NCI-H2171 (cell line): ENCODE measurements at places on chromosomes 4 and X.

- DNase-seq, result peak; percentile 83
Observed at GRCh38 chrX:47144626-47145394, at the start of the genes NDUFB11 and RBM10. NDUFB11 (minus strand) TSS chrX:47144702; CDS start chrX:47144679, 23 bp downstream. RBM10 (plus strand) TSS chrX:47145221; CDS start chrX:47147482, 2,261 bp downstream.

GRCh38 chr4:155248002-155248896, 39.8 kb downstream of the NPY2R start:
- no peak for DNase-seq

- no peak for DNase-seq
Observed at GRCh38 chr4:6526671-6527091, 48.3 kb upstream of the MAN2B2 start.

DNA sequence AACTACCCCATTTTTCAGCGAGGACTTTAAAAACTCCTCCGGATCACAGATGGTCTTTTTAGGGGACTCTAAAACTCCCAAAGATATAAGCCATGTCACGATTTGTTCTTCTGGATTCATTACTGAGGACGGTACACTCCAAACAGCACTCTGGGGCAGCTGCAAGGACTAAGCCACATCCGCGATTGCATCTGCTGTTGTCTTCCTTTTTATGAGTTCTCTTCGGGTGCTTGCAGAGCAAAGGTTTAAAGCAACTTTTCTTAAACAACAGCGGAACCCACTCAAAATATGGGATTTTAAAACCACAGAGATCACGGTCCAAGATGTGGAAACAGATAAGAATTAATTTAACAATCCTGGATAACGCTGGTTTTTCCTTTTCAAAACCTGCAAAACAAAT, at the start of gene ARHGEF6:
Gene ARHGEF6 (minus strand): TSS at position 170 of the 400 bp plus-strand sequence. CDS start 50 bp downstream, at position 120.
- no peak for DNase-seq

- no peak for DNase-seq
Observed at GRCh38 chrX:101357166-101357795, 8.7 kb upstream of the TIMM8A start.

DNA sequence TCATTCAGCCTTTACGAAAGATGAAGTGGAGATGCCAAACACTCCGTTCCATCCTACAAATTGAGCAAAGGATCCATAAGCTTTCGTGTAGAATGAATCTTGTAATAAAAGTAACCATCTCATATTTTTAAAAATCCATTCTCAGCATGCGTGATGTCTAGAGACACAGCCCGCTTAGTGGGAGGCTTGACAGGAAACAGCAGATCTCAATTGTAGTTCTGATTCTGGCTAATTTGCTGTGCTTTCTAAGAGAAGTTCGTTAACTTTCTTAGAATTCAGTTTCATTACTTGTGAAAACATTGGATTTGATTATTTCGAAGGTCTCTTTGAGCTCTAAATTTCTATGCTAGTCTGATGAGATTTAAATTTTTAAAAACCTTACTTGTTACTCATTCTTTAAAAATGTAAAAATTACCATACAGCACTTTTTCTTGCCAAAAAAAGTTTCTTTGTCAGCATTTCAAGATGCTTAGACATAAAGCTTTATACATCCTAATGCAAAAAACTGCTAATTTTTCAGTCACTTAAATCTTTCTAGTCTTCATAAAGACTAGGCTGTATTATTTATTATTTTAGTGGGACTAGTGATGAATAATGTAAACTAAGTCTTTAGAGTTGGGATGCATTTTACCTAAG, 66.9 kb upstream of the NEIL3 start:
- DNase-seq, result no peak

DNA sequence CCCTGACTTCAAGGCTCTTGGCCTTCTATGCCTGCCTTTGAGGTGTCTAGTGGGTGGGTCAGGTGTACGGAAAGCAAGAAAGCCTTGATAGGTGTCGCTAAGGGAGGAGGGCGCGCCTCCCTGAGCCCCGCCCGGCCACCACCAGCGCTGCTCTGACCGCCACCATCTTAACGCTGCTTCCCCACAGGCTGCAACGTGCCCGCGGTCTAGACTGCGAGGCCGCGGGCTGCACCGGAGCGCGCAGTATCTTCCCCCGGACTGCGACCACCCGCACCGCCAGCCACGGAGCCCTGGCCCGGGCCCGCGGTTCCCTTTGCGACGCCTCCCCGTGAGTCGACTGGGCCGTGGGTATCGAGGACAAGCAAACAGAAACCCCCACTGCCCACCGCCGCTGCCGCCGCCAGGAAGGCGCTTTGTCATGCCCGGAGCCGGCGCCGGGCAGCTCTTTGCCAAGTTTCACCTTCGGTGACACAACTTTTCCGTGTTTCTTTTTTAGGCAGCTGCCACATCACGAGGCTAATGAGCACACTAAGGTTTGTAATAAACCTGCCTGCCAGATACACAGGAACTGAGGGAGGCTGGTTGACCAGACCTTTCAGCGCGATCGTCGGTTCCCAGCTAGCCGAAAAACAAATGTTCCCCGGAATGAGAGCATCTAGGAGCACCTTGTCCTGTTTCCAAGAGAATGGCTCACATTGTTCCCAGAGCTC, 335.8 kb upstream of the F9 start:
- no peak for DNase-seq

DNA sequence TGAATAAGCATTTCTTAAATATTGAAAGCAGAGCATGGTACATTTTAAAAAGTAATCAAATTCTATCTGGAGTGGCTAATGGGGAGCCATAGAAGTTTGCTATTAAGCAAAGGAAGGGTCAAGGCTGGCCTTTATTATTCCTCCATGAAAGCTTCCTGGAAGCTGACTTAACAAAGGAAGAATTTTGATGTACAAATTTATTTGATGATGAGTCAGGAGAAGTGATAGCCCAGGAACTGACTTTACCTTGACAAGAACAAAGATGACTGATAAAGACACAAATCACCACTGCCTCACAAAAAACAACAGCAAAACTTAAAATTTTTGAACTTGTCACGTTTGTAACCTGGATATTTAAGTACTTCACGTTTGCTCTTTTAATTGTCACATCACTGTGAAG, 872.1 kb downstream of the PCDH7 start:
- no peak for DNase-seq

- no peak for DNase-seq
Observed at GRCh38 chr4:186727169-186727976, 3.7 kb upstream of the FAT1 start.

GRCh38 chrX:150409486-150409885, 46.4 kb downstream of the MAMLD1 start:
- DNase-seq, result no peak

GRCh38 chrX:47235691-47236103, 2.9 kb downstream of the USP11 start:
- no peak for DNase-seq

GRCh38 chrX:3621414-3621813, 92.0 kb downstream of the PRKX start:
- peak; percentile 22 for DNase-seq

DNA sequence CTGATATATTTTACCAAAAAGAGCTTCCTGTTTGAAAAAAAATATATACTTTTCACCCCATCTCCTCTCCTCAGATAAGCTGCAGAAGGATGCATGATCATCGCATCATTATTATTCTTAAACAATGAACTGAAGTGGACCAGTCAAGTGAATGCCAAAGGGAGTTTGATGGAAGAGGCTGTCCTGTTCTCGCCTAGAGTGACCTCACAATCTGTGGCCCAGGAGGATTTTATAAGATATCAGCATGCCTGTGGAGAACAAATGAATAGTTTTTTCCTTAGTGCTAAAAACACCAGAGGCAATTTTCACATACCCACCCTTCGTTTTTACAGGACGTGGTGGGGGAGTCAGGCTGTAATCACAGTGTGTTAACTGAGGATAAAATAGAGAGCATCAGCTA, 112.7 kb downstream of the USP46 start:
- DNase-seq, result no peak

- no peak for DNase-seq
Observed at GRCh38 chrX:3295731-3296130, 50.7 kb downstream of the MXRA5 start.

DNA sequence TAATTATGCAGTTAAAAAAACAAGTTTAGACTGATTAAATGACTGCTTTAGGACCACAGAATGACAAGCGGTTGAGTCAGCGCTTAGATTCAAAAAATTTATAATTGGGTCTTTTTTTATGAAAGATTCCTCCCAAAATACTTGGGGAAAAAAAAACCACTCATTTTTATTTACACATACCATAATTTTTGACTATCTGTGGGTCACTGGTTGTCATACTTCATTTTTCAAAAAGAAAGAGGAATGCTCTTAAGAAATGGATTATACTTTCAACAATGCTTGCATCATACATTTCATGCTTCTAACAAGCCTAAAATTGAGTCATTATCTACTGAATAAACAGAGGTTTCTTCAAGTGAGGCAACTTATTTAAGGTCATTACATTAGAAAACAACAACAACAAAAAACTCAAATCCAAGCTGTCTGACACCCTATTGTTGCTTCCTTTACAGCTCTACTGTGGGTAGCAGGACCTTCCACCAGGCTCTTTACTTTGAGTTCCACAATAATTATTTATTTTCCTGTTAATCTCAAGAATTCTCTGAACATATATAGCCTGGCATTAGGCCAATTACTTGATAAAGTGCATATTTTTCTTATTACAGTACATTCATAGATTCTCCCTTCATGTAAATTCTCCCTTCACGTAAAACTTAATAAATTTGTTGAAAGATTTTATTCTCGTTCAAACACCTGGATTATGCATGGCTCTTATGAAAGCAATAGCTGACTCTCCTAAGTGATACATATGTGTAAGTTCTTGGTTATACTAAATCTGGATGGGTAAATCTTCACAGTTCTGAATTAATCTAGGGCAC, 445.5 kb downstream of the PCDH10 start:
- no peak for DNase-seq

GRCh38 chrX:108019382-108019875, 25.4 kb upstream of the VSIG1 start:
- no peak for DNase-seq

DNA sequence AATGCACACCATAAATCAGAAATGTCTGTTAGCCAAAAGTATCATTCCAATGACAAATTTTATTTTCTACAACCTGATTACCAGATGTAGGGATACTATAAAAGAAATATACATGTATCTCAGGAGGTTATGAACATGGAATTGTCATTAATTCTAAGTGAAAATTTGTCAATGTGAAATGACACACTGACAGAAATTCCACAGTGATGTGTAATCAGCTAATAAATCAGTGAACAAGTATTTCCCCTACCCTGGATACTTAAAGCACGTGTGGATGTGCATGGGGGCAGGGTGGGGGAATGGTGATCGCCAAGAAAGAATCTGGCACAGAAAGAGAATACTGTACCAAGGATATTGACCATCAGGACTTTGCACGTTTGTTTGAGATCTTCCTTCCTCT, 123.6 kb downstream of the SH3RF1 start:
- DNase-seq, result no peak

DNA sequence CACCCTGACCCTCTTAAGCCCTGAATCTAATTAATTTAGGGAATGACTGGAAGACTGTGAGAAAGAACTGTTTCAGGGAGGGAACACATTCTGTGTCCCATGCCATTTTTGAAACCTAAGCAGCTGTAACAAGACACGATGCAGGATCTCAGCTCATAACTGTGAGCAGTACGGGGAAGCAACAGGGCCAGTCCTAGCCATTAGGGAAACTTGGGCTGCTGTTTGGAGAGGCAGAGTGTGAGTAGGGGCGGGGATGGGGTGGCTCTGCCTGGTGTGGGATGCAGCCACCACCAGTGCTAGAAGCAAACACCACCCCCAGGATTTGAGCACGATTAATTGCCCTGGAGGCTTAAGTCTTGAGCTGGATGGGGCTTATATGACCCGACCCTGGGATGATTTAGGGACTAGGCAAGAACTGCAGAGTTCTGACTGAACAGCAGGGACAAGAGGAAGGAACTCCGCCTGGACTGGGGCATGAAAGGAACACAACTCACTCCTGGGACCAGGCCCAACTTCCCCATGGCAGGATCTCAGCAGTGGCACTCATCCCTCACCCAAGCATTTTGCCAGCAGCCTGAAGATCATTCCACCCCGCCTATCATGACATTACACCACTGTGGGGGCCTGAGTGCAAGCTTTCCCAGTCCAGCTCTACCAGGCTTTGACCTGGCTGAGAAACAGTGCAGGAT, 43.1 kb downstream of the ATRX start:
- no peak for DNase-seq

DNA sequence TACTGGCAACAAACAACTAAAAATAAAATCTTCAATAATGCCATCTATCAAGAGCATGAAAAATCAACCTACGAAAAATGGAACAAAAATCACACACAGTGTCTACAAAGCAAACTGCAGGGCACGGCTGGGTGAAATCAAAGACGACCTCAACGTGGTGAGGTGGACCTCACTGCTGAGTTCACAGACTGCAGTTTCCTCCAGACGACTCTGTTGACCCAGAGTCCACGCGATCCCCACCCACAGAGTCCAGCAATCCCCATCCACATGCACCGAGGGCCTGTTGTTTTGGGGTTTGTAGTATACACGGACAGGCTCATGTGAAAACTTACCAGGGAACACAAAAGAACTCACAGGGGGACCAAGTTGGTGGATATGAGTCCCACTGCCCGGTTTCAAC, 31.1 kb upstream of the GTPBP6 start:
- DNase-seq, result no peak

GRCh38 chr4:69759189-69759604, 1.2 kb downstream of the SULT1B1 start:
- no peak for DNase-seq

DNA sequence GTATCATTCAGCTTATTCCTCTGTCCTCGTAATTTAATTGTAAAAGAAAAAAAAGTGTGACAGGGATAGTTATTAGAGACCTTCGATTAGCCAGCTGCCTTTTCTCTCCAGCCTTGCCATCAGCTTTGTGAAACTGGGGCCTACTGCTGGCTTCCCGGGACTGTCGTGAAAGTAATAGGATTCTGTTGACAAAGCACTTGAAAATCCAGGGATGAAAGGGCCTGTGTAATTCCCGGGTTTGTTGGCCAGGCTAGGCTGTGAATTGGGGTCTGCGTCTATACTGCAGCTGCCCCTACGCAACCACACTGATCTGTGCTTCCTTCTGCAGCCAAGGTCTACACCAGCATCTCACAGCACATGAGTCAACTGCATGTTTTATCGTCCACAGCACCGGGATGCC, 120.4 kb upstream of the SCML1 start:
- DNase-seq, result no peak

- no peak for DNase-seq
Observed at GRCh38 chr4:94451051-94451694, 569 bp upstream of the PDLIM5 start.

DNA sequence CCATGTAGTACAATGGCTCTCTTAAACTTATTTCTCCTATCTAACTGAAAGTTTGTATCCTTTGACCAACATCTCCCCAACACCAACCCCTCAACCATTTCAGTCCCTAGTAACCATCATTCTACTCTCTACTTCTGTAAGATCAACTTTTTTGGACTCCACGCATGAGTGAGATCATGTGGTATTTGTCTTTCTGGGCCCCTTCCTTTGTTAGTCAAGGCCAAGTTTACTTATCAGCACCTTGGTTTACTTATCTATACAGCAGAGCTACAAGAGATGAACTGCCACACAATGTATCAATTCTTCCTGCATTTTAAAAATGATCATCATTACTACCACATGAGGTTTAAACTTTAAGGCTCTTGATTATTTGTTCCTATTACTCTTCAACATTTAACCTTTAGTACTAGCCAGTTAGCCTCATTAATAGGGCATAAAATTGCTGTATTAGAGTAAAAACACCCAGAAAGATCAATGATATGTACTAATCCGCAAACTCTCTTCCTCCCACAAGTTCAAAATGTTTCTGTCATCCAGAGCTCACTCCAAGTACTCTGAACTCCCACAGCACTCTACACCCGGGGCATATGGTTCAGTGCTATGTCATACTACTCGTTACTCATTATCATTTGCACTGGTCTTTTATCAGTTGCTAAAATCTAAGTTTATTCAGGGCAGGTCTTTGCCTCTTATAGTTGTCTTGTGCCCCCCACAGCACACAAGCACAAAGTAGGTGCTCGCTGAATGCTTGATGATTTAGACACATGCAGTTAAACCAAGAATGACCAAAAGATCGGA, 145.7 kb upstream of the ADAMTS3 start:
- no peak for DNase-seq
